ENCODE measurements at places on chromosomes 7 and 10.
A peak's percentile ranks its signal among the peaks of the same experiment; 100 is the strongest.

DNA sequence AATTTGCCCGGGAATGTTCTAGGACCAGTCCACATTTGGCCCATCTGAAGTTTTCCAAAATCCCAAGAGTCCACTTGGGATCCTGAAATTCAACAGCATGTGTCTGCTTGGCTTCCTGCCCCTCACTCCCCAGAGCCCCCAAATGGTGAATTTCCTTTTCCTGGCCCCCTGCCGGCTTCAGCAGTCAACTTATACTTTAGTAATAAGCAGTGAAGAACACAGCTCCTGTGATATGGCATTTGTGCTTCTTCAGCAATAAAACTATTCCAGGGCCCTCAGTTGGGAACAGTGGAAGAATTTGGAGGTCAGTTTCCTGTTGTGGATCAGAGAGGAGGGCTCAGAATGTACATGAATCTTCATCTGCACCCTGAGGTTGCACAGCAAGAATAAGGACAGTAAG, 51.1 kb downstream of the PRF1 start:
- DNase-seq: no peak

DNA sequence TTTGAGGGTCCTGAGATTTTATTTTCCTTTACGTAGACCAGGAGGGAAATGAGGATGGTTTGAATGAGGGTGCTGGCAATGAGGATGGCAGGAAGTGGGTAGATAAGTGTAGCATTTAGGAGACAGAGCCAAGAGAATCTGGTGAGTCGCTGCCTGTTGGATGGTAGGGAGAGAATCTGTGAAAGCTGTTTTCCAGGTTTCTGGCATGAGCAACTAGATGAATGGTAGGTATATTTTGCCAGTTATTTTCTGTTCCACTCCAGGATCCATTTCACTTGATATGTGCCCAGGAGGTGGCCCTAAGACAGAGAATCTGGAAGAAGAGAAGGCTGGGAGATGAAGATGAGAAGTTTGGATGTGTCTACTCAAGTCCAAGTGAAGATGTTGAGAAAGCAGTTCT, 63.3 kb upstream of the VIPR2 start:
- no peak for DNase-seq

- peak; percentile 67 for DNase-seq
Measured at GRCh38 chr7:130490888-130491804, 739 bp upstream of the MEST start.

- DNase-seq: peak; percentile 32
Measured at GRCh38 chr10:62733654-62734293, 70.7 kb upstream of the ADO start.
